ENCODE measurements at places on chromosomes 11 and 22. TPM values are rescaled to one million over a fixed set of nuclear protein-coding genes. Genes with fewer than 3 reads are reported as not detected.

GRCh38 chr22:31625661-31626426 is 36.2 kb downstream of the PISD start:
- H3K4me3 ChIP-seq: no peak overlapping the region
- no peak for DNase-seq
- no peaks in the 10 kb centered on the region for H3K27me3 ChIP-seq
- peaks cover 37% of the 10 kb centered on the region for H3K4me1 ChIP-seq
- H3K27ac ChIP-seq: peak overlapping the region; percentile 33

YWHAH gene
- total RNA-seq: 142 TPM

USP35 gene
- total RNA-seq: 9.3 TPM

- H3K27ac ChIP-seq: no peak overlapping the region
- no peaks in the 10 kb centered on the region for H3K36me3 ChIP-seq
- H3K27me3 ChIP-seq: no peaks in the 10 kb centered on the region
- H3K4me1 ChIP-seq: no peaks in the 10 kb centered on the region
- no peak overlapping the region for H3K4me3 ChIP-seq
- DNase-seq: no peak
Measured at GRCh38 chr22:32518381-32518780, 43.8 kb downstream of the FBXO7 start.

DNA sequence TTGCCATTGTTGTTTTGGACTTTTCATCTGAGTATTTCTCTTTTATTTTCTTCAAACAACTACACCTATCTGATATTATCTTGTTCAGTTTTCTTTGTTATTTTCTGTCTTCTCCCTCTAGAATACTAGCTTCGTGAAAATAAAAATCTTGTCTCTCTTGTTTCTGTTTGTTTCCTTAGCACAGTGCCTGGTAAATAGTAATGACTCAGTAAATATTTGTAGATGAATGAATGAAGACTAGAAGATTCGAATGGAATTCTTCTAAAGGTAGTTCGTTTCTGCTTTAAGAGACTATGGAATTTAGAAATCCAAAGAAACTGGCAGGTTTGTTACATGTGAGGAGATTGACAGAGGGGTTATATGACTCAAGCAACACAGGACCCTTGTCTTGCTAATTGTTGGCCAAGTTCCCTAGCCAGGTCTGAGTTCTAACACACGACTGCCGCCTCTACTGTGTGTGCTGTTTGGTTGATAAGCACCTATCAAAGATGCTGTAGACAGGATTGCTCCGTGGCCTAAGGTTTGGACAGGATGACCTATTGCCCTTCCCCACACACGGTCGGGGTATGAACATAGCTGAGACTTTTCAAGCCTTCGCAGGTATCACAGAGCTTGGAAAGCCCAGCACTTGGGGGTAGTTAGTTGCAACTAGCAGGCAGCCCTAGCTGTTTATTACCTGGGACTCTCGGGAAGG is 831 bp upstream of the TMEM135 start:
- no peaks in the 10 kb centered on the region for H3K27me3 ChIP-seq
- H3K27ac ChIP-seq: peak overlapping the region; percentile 49
- no peak for DNase-seq
- no peaks in the 10 kb centered on the region for H3K36me3 ChIP-seq
- H3K4me3 ChIP-seq: peak overlapping the region; percentile 91

ARHGAP8 gene
- total RNA-seq: 0.73 TPM

GRCh38 chr22:37176464-37177061 is 11.5 kb downstream of the C1QTNF6 start:
- no peak for DNase-seq
- no peak overlapping the region for H3K27ac ChIP-seq
- H3K4me3 ChIP-seq: no peak overlapping the region
- peaks cover 3% of the 10 kb centered on the region for H3K27me3 ChIP-seq
- H3K36me3 ChIP-seq: no peaks in the 10 kb centered on the region

Measured in activated CD4-positive, alpha-beta memory T cell treated with anti-CD3 and anti-CD28 coated beads for 36 hours (primary cell).